ENCODE measurements at places on chromosomes 5 and 9.

DNA sequence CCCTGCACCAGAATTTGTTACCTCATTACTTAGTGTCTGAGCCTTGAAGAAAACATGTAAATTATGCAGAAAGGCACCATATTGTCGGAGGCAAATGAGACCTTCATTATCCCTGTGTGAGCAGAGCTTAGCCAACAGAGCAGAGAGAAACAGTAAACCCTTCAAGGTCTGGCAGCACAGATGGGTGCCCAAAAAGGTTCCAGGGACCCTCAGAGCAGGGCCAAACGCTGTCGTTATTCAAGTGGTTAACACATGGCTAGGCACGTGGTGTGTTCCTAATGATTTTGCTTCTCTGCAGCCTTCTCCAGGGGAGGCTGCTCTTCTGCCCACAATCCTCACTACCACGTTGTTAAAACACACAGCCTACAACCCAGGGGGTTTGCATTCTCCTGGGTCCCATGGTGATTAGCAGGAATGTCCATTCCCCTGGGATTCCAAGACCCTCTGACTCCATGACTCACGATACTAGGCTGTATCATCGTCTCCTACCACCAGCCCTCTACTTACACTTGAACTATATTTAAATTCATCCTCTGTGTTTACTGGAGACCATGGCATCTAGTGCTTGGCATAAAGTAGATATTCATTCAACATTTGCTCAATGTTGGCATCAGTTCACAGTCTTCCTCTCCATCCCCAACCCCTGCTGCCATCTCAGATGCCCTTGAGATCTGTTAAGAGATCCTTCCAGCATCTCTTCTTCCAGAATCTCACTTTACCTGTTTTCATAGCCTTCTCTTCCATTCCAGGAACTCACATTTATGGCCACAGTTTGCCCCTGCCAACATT, 174.5 kb upstream of the RAD23B start:
- no peak for DNase-seq

DNA sequence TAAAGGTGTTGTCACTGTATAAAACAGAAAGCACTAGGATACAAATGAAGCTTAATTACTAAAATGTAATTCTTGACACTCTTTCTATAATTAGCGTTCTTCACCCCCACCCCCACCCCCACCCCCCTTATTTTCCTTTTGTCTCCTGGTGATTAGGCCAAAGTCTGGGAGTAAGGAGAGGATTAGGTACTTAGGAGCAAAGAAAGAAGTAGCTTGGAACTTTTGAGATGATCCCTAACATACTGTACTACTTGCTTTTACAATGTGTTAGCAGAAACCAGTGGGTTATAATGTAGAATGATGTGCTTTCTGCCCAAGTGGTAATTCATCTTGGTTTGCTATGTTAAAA, 43.8 kb downstream of the NDFIP1 start:
- no peak for DNase-seq

DNA sequence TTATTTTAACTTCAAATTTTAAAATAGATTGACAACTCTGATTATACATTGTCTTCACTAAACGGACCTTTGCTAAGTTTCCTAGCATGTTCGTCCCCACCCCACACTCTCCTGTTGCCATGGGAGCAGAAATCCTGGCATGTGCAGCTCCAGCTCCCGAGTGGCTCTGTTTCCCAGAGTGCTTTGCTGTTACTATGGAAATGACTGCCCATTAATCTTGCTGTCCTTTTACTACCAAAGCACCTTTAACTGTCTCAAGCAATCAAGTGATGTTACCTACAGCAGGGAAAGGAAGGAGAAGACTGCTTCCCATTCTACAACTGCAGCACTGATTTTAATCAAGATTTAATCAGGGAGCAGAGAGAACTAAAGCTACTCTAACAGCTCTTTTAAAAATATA, 212.0 kb upstream of the KIF2A start:
- DNase-seq = no peak

DNA sequence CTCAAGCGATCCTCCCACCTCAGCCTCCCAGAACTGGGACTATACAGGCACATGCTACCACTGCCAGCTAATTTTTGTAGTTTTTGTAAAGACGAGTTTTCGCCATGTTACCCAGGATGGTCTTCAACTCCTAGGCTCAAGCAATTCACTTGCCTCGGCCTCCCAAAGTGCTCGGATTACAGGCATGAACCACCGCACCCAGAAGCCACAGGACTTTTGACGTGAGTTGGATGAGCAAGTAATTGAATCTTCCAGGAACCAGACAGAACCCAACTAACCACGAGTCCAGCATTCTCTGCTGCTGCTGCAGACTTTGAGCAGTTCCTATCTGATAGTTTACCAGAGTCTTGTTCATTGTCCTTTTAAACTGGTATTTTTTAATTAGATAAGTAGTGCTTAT, 9.6 kb upstream of the ATP6V0E1 start:
- no peak for DNase-seq

- DNase-seq = no peak
Measured at GRCh38 chr5:16995372-16995771, 59.3 kb upstream of the MYO10 start.

DNA sequence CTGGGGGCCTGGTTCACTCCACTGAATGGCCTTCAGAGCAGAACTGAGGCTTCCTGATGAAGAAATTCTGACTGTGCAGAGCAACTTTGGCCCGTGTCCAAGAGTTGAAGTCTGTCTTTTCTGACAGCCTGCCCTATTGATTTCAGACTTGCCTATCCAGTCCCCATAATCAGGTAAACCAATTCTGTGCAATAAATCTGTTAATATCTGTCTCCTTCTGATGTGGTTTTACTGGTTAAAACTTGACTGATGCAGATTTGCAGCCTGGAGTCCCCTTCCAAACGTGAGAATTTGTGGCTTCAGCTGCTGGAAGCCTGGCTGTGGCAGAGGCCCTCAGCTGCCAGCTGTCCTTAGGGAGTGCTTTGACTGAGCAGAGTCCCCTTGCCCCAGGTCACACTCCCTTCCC, 283.9 kb upstream of the ANKRD55 start:
- peak; percentile 32 for DNase-seq

GRCh38 chr5:12911156-12911555, 1006.9 kb upstream of the CTNND2 start:
- no peak for DNase-seq

DNA sequence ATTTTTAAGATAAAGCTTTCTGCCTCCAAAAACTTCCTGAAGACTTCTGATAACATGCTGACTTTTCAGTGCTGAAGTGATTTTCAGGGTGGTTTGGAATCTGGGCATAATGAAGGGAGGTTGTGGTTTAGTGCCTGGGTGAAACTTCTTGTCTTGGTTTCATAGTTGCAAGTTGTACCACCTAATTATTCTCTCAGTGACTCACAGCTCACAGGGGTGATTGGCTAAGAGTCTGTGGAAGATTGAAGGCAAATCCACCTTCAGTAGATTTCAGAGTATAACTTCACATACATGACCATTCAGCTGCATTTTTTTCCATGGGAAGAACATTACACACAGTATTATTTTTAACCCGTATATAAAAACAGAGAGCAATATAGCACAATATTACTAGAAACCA, 199.9 kb downstream of the PTTG1 start:
- no peak for DNase-seq

GRCh38 chr9:96141128-96141474, 160.9 kb downstream of the HSD17B3 start:
- no peak for DNase-seq

- no peak for DNase-seq
Measured at GRCh38 chr9:88791105-88791805, 200.0 kb upstream of the S1PR3 start.

- no peak for DNase-seq
Measured at GRCh38 chr9:124213396-124213795, 44.4 kb upstream of the NEK6 start.

DNA sequence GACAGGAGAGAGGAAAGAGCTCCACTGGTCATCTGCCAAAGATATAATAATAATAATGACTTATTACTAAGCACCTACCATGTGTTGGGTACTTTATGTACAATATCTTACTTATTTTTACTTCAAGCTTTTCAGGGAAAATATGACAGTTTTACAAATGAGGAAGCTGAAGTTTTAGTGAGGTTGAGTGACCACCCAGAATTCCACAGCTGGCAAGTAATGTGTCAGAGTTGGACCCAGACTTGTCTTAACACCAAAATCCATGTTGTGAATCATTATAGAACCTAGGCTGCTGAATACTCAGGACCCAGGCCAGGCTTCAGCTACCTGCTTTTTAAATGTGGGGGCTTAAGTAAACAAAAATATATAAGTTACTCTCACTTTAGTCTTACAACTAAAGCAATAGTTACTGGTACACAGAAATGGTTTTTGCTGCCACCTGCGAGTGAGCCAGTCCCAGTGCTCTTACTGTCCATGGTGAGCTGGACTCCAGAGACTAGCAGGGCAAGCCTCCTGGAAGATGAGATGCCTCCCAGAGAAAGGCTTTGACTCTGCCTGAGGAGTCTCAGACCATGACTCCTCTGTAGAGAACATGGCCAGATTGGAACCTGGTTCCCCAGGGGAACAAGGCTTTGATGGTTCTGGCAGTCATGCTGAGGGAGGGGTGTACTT, 29.9 kb downstream of the RUSC2 start:
- no peak for DNase-seq

DNA sequence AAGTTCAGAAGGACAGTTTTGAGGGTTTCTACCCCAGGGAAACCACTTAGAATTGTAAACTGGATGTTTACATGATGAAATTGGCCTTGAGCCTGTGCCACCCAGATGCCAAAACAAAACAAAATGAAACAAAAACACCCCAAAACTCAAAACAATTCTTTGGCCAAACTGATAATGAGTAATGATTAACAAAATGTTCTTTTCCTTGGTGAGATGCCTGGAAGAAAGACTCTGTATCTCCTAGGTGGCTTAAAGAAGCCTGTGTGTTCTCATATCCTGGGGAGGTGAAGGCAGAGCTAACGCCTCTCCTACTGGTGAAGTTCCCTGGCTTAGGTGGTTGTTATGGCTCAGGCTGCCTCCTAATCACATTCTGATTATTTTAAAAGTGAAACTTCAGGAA, 120.5 kb downstream of the NPR3 start:
- no peak for DNase-seq

GRCh38 chr9:82480921-82481320, 492.3 kb downstream of the SPATA31D1 start:
- DNase-seq = no peak

DNA sequence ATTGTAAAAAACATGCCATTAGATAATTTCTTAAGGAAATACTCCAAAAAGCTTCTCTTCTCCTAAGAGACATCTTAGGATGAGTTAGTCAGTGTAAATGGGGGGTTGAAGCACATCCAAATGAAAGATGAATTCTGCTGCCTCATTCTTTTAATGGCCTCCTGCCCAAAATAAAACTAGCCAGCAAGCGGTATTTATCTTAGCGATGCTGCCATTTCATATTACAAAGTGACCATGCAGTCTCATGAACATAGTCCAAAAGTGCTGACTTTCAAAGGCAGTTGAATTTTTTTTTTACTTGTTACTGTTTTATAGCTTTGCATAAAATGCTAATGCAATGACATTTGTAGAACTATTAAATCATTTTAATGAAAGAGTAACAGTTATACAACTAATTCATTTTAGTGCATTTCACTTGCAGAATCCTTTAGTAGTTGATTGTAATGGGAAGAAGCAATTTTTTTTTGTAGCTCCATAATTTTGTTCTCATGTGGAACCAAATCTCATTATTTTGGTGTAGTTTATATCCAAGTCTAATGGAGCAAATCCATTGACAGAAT, 151.5 kb downstream of the CAVIN4 start:
- no peak for DNase-seq

DNA sequence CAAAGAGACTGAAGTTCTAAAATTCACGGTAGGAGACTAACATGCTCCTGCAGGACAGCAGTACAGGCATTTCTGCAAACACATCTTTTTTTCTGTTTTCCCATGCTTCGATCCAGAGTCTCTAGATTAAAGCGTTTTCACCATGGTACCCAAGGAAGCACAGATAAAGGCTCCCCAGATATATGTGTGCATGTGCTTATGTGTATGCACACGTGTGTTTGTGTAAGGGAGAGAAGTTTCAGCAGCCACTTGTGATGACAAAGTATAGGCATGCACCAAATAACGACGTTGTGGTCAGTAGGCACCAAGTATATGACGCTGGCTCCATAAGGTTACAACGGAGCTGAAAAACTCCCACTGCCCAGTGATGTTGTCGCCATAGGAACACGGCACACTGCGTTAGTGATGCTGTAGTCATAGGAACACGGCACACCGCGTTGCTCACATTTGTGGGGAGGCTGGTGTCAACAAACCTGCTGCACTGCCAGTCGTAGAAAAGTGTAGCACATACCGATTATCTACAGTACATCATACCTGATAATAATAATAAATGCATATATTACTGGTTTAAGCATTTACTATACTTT, 21.7 kb downstream of the MED10 start:
- DNase-seq = no peak

DNA sequence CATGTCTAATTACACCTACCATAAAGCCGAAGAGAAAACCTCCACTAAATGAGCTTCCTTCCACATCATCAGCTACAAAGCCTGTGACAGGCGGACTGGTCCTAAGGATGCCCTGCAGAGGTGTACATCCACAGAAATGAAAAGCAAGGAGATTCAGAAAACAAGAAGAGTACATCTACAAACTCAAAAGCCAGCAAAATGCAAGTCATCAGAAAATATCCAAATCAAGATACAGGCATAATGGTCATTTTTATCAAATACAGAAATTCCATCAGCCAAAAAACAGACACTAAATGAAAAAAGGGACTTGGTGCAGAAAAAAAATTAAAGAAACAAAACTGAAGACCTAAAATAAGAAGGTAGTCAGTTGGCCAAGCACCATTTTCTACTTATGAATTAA, 79.7 kb downstream of the FRMD3 start:
- DNase-seq = no peak

- DNase-seq = no peak
Measured at GRCh38 chr5:56192246-56192645, 40.9 kb downstream of the ANKRD55 start.

GRCh38 chr5:150159741-150160179, 4.1 kb upstream of the PDGFRB start:
- no peak for DNase-seq

DNA sequence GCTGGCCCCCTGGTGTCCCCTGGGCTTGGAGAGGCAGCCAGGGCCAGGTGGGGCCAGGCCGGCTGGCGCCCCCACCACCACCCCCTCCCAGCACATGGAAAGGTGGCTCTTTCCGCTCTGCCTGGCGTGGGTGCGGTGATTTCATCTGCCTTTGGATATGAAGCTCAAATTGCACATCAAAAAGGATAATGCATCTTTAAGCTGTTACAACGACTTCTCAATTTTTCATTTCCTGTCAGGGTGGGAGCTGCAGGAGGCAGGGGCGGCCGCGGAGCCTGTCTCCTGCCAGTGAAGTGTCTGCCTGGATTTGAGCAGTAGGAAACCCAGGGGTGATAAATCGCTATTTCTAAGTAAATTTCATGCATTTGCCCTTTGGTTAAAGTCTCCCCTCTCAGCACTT, 169.2 kb upstream of the MVB12B start:
- no peak for DNase-seq

DNA sequence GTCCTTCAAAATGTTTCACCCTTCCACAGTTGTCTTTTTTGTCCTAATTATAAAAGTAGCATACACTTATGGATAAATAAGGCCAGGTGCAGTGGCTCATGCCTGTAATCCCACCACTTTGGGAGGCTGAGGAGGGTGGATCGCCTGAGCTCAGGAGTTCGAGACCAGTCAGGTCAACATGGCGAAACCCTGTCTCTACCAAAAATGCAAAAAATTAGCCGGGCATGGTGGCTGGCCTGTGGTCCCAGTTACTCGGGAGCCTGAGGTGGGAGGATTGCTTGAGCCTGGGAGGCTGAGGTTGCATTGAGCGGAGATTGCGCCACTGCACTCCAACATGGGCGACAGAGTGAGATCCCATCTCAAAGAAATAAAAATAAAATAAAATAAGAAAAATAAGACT, 1.6 kb downstream of the C5orf52 start:
- DNase-seq = no peak

GRCh38 chr5:180669661-180670060, 20.3 kb upstream of the FLT4 start:
- no peak for DNase-seq
